ENCODE measurements at places on chromosomes 7 and 10. TPM values are rescaled to one million over a fixed set of nuclear protein-coding genes. Genes with fewer than 3 reads are reported as not detected.
A peak's percentile ranks its signal among the peaks of the same experiment; 100 is the strongest.

Gene C10orf105
- total RNA-seq = not detected

Gene FAM25G
- not detected for total RNA-seq

Gene RBM20
- total RNA-seq = 1.5 TPM

Gene SUMF2
- 96.0 TPM for total RNA-seq

Gene CTNNA3
- total RNA-seq = 0.75 TPM

Gene MCU
- 31.8 TPM for total RNA-seq

Gene OR2A42
- not detected for total RNA-seq

Gene TAS2R4
- total RNA-seq = 1.1 TPM

Gene TAC1
- total RNA-seq = not detected

Gene ASZ1
- total RNA-seq = not detected

GRCh38 chr7:147509541-147510200 lies 1080.9 kb upstream of the C7orf33 start:
- peaks cover 7% of the 10 kb centered on the region for H3K4me1 ChIP-seq
- H3K27me3 ChIP-seq = no peaks in the 10 kb centered on the region
- no peaks in the 10 kb centered on the region for H3K36me3 ChIP-seq
- peak overlapping the region; percentile 84 for H3K27ac ChIP-seq
- peak; percentile 33 for DNase-seq
- no peak overlapping the region for H3K4me3 ChIP-seq

- H3K36me3 ChIP-seq = no peaks in the 10 kb centered on the region
- H3K27ac ChIP-seq = no peak overlapping the region
- H3K27me3 ChIP-seq = no peaks in the 10 kb centered on the region
- no peak overlapping the region for H3K4me3 ChIP-seq
Measured at GRCh38 chr7:116971869-116972268, 18.6 kb downstream of the ST7 start.

GRCh38 chr7:140631021-140631420 lies 9.6 kb downstream of the DENND2A start:
- H3K27me3 ChIP-seq = no peaks in the 10 kb centered on the region
- peaks cover 18% of the 10 kb centered on the region for H3K4me1 ChIP-seq
- H3K27ac ChIP-seq = no peak overlapping the region
- no peak for DNase-seq
- H3K4me3 ChIP-seq = no peak overlapping the region
- H3K36me3 ChIP-seq = no peaks in the 10 kb centered on the region

- H3K4me3 ChIP-seq = no peak overlapping the region
- H3K36me3 ChIP-seq = no peaks in the 10 kb centered on the region
Measured at GRCh38 chr7:47147213-47147631, 434.7 kb downstream of the TNS3 start.

DNA sequence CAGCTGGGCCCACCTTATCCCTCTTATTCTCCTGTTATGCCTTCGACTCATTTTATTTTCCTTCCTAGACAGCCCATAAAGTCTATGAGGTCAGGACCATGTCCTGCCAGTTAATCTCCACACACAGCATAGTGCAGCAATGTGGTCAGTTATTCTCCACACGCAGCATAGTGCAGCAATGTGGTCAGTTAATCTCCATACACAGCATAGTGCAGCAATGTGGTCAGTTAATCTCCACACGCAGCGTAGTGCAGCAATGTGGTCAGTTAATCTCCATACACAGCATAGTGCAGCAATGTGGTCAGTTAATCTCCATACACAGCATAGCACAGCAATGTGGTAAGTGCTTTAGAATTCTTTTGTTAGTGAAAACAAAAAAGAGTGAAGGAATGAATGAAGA lies 77.8 kb downstream of the TEX36 start:
- no peak overlapping the region for H3K4me3 ChIP-seq
- H3K27ac ChIP-seq = no peak overlapping the region
- no peaks in the 10 kb centered on the region for H3K4me1 ChIP-seq
- H3K36me3 ChIP-seq = no peaks in the 10 kb centered on the region

DNA sequence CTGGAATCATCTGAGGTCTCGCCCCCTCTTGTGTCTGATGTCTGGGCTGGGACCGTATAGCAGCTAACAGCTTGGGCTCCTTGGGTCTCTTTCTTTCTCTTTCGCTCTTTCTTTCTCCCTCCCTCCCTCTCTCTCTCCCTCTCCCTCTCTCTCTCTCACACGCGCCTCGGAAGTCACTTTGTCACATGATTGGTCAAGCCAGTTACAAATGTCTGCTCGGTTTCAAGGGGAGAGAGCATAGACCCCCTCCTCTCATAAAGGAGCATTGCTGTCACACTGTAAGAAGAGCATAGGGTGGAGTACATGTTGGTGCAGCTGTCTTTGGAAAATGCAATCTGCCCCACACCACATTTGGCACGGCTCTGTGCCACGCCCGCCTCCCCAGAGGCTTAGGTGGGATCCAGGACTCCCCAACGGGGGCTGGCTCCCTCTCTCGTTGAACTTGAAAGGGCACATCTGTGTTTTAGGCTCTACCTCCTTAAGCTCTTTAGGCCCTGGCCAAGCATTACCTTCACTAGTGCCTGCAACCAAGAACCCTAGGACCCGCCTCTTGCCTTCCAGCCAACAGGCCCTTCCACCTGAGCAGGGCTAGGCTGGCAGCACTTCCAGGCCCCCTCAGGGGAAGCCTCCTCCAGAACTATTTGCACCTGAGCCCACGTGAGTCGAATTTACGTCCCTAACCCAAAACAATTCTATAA lies 61.9 kb upstream of the CACUL1 start:
- no peak overlapping the region for H3K27ac ChIP-seq
- no peak for DNase-seq
- H3K27me3 ChIP-seq = no peaks in the 10 kb centered on the region
- no peaks in the 10 kb centered on the region for H3K4me1 ChIP-seq
- H3K4me3 ChIP-seq = no peak overlapping the region

- H3K4me1 ChIP-seq = peaks cover 17% of the 10 kb centered on the region
- H3K27ac ChIP-seq = no peak overlapping the region
- peaks cover 12% of the 10 kb centered on the region for H3K36me3 ChIP-seq
- H3K4me3 ChIP-seq = no peak overlapping the region
- H3K27me3 ChIP-seq = no peaks in the 10 kb centered on the region
- no peak for DNase-seq
Measured at GRCh38 chr10:846126-846685, 85.3 kb downstream of the LARP4B start.

DNA sequence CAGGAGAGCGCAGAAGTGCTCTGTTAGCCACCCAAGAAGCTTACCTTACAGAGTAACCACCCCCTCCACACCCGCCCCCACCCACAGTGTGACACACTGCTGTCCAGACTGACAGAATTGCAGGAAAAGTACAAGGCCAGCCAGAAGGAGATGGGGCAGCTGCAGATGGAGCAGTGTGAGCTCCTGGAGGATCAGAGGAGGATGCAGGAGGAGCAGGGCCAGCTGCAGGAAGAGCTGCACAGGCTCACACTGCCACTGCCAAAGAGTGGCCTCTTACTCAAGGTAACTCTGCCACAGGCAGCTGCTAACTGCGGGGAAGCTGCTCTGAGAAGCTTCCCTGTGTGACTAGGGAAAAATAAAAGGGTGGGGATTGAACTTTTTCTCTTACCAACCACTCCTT lies 17.6 kb downstream of the CCDC136 start:
- peaks cover 3% of the 10 kb centered on the region for H3K36me3 ChIP-seq
- H3K27me3 ChIP-seq = no peaks in the 10 kb centered on the region
- H3K4me1 ChIP-seq = no peaks in the 10 kb centered on the region
- H3K4me3 ChIP-seq = no peak overlapping the region

DNA sequence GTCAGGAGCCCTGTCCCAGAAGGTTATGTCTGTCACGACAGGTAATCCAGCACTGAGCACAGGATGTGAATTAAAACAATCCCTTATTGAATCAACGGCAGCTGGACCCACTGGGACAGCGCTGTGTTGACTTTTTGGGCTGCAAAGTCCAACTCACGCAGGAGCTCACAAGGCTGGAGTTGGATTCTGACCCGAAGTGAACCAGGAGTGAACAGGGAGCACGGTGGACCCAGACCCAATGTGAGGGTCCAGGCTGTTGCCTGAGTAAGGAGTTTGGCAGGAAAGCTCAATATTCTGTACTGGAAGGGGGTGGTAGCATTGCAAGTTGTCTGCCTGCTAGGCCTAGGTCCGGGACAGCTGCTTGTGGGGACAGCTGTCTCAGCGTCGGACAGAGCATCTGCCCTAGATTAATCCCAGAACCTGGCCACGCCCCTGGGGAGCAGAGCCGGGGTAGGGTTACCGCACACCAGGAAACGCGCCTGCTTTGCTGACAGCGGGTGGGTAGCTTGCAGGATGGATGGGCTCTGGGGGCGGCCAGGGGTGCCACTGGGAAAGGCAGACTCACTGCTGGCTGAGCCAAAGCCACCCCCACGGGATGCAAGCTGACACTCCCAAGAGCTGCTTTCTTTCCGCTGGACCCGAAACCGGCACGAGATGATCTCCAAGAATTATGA lies 24.0 kb downstream of the COL26A1 start:
- no peaks in the 10 kb centered on the region for H3K36me3 ChIP-seq
- H3K27me3 ChIP-seq = peaks cover 2% of the 10 kb centered on the region
- peak; percentile 11 for DNase-seq

DNA sequence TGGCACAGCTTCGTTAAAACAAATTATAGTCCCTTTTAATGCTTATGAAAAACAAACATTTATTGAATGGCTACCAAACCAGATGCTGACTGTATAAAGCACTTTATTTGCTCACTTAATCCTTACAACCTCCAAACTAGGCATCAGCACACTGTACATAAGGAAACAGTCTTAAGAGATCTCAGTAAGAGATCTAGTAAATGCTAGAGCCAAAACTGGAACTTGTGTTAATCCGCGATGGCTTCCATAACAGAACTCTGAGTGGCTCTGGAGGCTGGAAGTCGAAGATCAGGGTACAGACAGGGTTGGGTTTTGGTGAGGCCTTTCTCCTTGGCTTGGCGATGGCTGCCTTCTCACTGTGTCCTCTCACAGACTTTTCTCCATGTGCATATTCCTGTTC lies 27.0 kb downstream of the PDZD8 start:
- no peak for DNase-seq
- no peaks in the 10 kb centered on the region for H3K27me3 ChIP-seq
- H3K27ac ChIP-seq = no peak overlapping the region

- no peak overlapping the region for H3K4me3 ChIP-seq
- H3K27me3 ChIP-seq = no peaks in the 10 kb centered on the region
- H3K4me1 ChIP-seq = no peaks in the 10 kb centered on the region
- no peak overlapping the region for H3K27ac ChIP-seq
- no peak for DNase-seq
- H3K36me3 ChIP-seq = no peaks in the 10 kb centered on the region
Measured at GRCh38 chr7:11748884-11749283, 83.1 kb downstream of the THSD7A start.

GRCh38 chr7:494259-494687 lies 25.4 kb downstream of the PDGFA start:
- no peak for DNase-seq
- no peaks in the 10 kb centered on the region for H3K4me1 ChIP-seq
- no peak overlapping the region for H3K4me3 ChIP-seq
- peaks cover 13% of the 10 kb centered on the region for H3K36me3 ChIP-seq
- H3K27ac ChIP-seq = no peak overlapping the region

DNA sequence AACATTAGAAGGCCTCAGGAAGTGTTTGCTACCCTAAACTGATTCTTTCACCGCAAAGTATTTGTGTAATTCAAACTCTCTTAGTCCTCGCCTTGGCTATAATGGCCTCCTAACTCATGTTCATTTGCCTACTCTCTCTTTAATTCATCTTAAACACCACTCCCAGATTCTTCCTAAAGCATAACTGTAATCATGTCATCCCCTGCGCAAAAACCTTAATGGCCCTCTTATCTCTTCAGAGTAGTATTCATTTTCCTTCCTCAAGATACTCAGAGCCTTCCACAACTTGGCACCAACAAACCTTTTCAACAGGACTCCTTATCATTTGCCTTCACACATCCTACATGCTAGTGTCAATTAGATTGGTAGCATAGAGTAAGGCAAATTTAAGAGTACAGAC lies 42.9 kb downstream of the CSTF2T start:
- H3K27me3 ChIP-seq = no peaks in the 10 kb centered on the region
- H3K4me3 ChIP-seq = no peak overlapping the region
- no peak for DNase-seq
- H3K27ac ChIP-seq = no peak overlapping the region
- H3K36me3 ChIP-seq = no peaks in the 10 kb centered on the region

GRCh38 chr7:152501506-152501905 lies 65.7 kb upstream of the KMT2C start:
- no peaks in the 10 kb centered on the region for H3K36me3 ChIP-seq
- H3K4me1 ChIP-seq = no peaks in the 10 kb centered on the region
- no peak overlapping the region for H3K27ac ChIP-seq
- DNase-seq = no peak
- H3K27me3 ChIP-seq = no peaks in the 10 kb centered on the region

GRCh38 chr10:95509251-95509650 lies 51.9 kb downstream of the SORBS1 start:
- H3K4me1 ChIP-seq = peaks cover 22% of the 10 kb centered on the region
- no peak overlapping the region for H3K4me3 ChIP-seq

- DNase-seq = no peak
- no peak overlapping the region for H3K27ac ChIP-seq
- H3K4me3 ChIP-seq = no peak overlapping the region
- H3K36me3 ChIP-seq = no peaks in the 10 kb centered on the region
Measured at GRCh38 chr10:125165584-125166573, 5.5 kb upstream of the CTBP2 start.

DNA sequence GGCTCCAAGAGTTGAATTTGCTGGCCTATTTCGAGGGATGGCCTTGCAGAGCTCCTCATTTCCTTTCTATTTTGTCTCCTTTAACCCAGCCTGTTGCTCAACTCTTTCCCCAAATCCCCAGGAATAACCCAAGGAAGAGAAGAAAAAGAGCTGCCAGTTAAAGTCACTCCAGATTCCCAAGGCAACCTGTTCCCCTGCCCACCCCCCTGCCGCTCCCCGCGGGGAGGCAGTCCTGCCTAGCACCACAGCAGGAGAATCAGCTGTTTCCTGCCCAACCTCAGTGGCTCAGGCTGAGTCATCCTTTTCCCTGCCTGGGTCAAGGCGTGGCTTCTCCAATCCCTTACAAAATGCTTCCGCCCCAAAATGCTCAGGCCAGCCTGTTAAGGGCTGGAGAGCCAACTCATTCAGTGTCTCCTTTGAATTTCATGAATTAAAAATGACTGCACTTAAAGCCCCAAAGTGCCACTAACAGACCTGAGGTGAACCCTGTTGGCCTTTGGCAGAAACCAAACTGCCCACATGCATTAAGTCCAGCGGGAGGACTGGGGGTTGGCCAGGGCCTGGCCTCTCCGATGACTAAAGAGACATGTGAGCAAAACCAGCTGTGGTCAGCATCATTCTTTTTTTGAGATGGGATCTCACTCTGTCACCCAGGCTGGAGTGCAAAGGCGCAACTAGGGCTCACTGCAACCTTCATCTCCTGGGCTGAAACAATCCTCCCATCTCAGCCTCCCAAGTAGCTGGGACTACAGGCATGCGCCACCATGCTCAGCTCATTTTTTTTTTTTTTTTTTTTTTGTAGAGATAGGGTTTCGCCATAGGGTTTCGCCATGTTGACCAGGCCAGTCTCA lies 83.2 kb upstream of the KIF5B start:
- peak overlapping the region; percentile 92 for H3K27ac ChIP-seq
- no peaks in the 10 kb centered on the region for H3K27me3 ChIP-seq
- peaks cover 11% of the 10 kb centered on the region for H3K4me1 ChIP-seq
- peak; percentile 94 for DNase-seq
- no peak overlapping the region for H3K4me3 ChIP-seq

- no peaks in the 10 kb centered on the region for H3K4me1 ChIP-seq
- no peaks in the 10 kb centered on the region for H3K27me3 ChIP-seq
- H3K27ac ChIP-seq = no peak overlapping the region
- H3K36me3 ChIP-seq = no peaks in the 10 kb centered on the region
Measured at GRCh38 chr10:58177362-58177947, 90.2 kb downstream of the IPMK start.
